ENCODE measurements at places on chromosomes 6 and 20.

- H3K27me3 ChIP-seq = no peaks in the 10 kb centered on the region
- no peak overlapping the region for H3K27ac ChIP-seq
- H3K4me1 ChIP-seq = peaks cover 2% of the 10 kb centered on the region
- no peak for DNase-seq
- no peak overlapping the region for H3K4me3 ChIP-seq
Observed at GRCh38 chr20:14706555-14706954, 369.1 kb upstream of the FLRT3 start.

- no peak for DNase-seq
- no peak overlapping the region for H3K4me3 ChIP-seq
- H3K36me3 ChIP-seq = no peaks in the 10 kb centered on the region
Observed at GRCh38 chr6:51891784-51892183, 195.6 kb downstream of the PKHD1 start.

DNA sequence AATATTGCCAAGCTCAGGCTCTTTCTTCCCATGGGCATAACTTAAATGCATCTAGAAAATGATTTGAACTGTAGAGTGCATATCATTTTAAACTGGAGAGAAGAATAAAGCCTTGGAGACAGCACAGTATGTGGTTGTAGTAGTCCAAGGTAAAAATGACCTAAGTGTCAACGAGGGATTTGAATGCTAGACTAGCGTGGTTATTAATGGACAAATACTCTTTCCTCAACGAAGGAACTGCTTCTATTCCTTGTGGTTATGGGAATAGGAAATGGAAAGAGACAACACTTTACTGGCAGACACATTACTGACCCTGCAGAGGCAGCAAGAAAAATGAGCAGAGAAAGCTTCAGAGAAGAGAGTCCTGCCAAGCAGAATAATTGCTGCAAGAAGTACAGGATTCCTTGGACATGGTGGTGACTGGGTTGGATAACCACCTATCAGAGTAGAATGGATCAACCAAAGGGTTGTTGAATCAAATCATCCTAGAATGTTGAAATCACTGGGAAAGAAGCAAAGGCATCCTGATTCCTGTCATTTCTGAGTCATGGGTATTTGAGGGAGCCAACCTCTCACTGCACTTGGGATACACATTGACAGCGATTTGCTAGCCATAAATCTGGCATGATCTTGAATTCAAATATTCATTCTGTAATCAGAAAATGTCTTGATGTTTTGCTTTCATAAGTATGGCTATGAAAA lies 258.1 kb upstream of the EPHA7 start:
- H3K4me1 ChIP-seq = no peaks in the 10 kb centered on the region
- H3K27ac ChIP-seq = no peak overlapping the region
- no peak overlapping the region for H3K4me3 ChIP-seq
- H3K27me3 ChIP-seq = no peaks in the 10 kb centered on the region
- H3K36me3 ChIP-seq = no peaks in the 10 kb centered on the region

DNA sequence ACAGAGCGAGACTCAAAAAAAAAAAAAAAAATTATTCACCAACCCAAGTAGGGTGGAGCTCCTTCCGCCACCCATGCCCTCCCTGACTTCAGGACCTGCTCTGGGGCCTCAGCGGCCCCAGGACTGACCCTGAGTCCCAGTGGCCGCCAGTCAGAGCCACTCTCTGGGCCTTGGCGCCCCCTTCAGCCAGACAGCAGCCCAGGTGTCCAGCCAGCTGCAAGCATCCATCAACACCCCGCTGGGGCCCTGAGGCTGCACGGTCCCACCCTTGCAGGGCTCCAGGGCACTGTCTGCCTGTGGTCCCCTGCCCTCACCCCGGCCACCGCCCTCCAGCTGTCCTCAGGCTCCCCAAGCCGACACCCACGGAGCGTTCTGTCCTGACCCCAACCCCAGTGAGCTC lies 11.4 kb upstream of the KCNQ2 start:
- H3K27me3 ChIP-seq = peaks cover 100% of the 10 kb centered on the region
- DNase-seq = no peak
- no peaks in the 10 kb centered on the region for H3K36me3 ChIP-seq

GRCh38 chr6:4100655-4101054 lies 21.7 kb upstream of the FAM217A start:
- DNase-seq = no peak
- no peaks in the 10 kb centered on the region for H3K27me3 ChIP-seq

GRCh38 chr6:3940703-3941102 lies 91.5 kb downstream of the FAM50B start:
- H3K4me1 ChIP-seq = no peaks in the 10 kb centered on the region
- H3K4me3 ChIP-seq = no peak overlapping the region
- DNase-seq = no peak
- peaks cover 16% of the 10 kb centered on the region for H3K27me3 ChIP-seq
- no peaks in the 10 kb centered on the region for H3K36me3 ChIP-seq
- H3K27ac ChIP-seq = no peak overlapping the region

GRCh38 chr20:16243470-16243869 lies 329.8 kb downstream of the KIF16B start:
- no peaks in the 10 kb centered on the region for H3K36me3 ChIP-seq
- H3K4me1 ChIP-seq = no peaks in the 10 kb centered on the region
- no peak overlapping the region for H3K27ac ChIP-seq
- H3K4me3 ChIP-seq = no peak overlapping the region

DNA sequence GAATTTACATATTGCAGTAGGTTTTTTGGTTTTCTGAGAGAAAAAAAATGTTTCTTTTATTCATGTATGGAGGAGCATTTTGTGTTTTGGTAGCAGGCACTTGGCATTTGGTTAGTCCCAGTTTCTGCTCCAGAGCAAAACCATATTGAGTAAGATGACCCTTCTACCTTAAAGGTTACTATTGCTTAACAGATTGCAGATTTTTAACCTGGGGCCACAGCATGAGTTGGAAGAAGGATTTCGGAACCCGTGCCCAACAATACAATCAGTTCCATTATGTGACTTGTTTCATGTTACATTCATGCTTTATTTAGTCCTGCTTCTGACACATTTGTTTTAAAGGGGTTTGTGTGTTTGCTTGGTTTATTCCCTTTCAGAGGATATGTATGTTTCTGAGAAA lies 496.3 kb downstream of the TFAP2B start:
- no peak for DNase-seq
- H3K4me1 ChIP-seq = no peaks in the 10 kb centered on the region
- no peaks in the 10 kb centered on the region for H3K27me3 ChIP-seq
- no peaks in the 10 kb centered on the region for H3K36me3 ChIP-seq
- H3K27ac ChIP-seq = no peak overlapping the region

DNA sequence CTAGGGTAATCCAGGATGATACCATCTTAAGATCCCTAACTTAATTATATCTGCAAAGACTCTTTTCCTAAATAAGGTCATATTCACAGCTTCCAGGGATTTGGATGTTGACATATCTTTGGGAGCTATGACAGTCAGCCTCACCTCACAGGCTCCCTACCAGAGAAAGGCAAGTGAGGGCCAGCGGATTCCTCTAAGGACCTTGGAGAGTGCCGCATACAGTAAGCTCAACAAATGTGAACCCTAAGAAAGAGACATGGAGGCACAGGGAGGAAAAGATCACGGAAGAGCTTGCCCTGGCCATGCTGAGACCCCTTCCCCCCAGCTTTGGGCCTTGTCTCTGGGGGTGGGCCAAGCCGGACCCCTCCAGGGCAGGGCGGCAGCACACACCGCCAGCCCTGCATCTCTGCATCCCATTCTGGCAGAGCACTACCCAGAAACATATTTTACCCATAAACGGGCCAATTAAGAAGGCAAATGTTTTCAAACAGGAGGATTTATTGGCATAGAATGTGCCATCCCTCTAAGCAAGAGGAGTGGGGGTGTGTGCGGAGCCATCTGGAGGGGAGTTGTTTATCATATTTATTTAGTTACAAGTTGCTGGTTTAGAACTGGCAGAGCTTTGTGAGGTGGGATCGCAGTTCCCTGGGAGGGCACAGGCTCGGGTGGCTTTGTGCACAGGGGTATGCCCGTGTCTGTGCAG lies 55.4 kb downstream of the CHMP4B start:
- H3K4me3 ChIP-seq = no peak overlapping the region
- no peak overlapping the region for H3K27ac ChIP-seq
- H3K4me1 ChIP-seq = no peaks in the 10 kb centered on the region
- DNase-seq = no peak
- H3K27me3 ChIP-seq = no peaks in the 10 kb centered on the region
- no peaks in the 10 kb centered on the region for H3K36me3 ChIP-seq

DNA sequence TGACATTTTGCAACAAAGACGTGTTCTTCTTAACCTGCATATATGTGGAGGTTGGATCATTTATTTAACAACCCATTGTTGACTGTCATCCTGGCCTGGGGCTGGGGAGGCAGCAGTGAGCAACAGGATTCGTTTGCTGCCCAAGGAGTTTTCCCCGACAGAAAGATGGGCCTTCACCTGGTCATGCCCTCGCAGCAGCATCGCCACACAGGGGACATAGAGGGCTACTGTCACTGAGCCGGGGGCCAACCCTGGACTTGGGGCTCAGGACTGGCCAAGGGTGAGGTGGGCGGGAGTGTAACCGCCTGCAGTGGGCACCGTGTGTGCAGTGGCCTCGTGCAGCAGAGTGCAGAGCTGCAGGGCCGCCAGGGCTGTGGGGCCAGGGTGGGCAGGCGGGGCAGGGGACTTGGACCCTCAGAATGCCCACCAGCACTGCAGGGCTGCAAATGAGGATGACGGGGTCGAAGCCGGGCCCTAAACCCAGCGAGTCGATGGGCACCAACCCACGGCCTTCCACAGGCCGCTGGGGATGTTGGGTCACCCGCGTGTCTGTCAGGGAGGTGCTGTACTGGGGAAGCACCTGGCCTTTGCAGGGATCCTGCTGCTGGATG lies 11.8 kb downstream of the DUSP22 start:
- H3K36me3 ChIP-seq = peaks cover 5% of the 10 kb centered on the region
- no peak overlapping the region for H3K4me3 ChIP-seq
- no peak overlapping the region for H3K27ac ChIP-seq
- H3K4me1 ChIP-seq = peaks cover 33% of the 10 kb centered on the region
- H3K27me3 ChIP-seq = no peaks in the 10 kb centered on the region

DNA sequence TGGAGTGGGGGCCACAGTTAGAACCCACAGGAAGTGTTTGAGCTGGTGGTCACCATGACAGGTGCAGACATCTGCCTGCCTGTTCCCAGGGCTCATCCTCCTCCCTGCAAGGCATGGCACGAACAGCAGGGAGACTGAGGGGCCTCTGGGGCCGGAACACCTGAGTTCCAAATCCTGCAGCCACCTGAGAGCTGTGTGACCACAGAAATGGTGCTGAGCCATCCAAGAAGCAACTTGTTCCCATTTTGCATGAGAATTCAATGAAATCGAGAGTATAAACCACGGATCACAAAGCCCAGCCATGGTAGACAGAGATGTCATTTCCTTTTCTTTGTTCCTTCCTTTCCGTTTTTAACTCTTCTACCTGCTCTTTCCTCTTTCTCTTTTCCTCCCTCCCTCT lies 268.6 kb downstream of the FOXA2 start:
- no peak for DNase-seq
- H3K27ac ChIP-seq = no peak overlapping the region
- H3K4me3 ChIP-seq = no peak overlapping the region
- H3K4me1 ChIP-seq = no peaks in the 10 kb centered on the region
- H3K27me3 ChIP-seq = no peaks in the 10 kb centered on the region

DNA sequence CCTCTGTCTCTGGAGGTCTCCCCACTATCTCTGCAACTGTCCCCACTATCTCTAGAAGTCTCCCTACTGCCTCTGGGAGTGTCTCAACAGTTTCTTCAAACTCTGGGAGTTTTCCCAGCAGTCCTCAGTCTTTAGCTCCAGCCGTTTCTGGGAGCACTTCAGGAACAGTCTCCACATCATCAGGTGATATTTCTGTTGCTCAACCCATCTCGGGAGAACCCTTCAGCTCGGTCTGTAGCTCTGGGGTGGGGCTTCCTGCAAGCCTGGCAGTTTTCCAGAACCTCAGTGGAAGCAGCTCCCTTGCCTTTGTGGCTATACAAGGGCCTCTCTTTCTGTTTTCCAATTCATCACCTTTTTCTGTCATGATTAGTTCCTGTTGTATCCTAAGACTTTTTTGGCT lies 3.0 kb upstream of the SFTA2 start:
- no peaks in the 10 kb centered on the region for H3K4me1 ChIP-seq
- no peaks in the 10 kb centered on the region for H3K27me3 ChIP-seq
- no peak for DNase-seq
- H3K36me3 ChIP-seq = no peaks in the 10 kb centered on the region

DNA sequence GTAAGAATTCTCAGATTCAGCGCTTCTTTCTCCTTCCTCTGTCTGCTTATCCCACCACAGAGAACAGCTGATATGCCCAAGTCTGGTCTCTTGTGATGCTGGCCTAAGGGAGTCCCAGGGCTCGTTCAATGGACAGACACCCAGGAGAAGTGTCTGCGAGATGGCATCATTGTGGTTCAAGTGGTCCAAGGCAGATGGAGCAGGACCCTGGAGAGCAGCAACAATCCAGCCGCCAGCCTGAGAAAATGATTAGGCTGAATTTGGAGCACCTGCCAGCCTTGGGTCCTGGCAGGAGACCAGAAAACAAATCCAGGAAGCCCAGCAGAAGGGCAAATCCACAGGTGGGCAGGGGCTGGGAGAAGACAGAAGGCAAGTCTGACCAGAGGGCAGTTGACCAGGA lies 145.8 kb downstream of the PTPRT start:
- no peaks in the 10 kb centered on the region for H3K36me3 ChIP-seq
- no peak for DNase-seq
- no peak overlapping the region for H3K4me3 ChIP-seq

DNA sequence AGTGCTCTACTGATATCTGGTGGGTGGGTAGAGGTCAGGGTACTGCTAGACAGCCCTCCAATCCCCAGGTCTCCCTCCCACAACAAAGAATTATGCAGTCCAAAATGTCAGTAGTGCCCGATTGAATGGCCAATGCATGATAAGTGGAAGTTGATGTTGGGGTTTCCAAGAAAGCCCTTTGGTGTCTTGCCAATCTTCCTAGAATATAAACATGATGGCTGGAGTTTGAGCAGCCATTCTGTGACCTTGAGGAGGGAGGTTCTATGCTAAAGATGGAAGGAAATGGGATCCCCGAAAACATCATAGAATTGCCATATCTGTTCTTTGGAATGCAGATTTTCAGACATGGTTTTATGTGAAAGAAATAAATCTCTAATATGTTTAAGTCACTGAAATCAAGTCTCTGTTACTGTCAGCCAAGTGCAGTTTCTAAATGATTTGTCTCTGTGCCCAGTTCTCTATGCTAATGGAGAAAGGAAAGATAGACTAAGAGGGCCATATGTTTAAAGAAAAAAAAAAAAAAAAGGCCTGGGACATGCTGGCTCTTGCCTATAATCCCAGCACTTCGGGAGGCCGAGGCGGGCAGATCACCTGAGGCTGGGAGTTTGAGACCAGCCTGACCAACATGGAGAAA lies 32.8 kb upstream of the PTPN1 start:
- no peak overlapping the region for H3K27ac ChIP-seq
- H3K4me1 ChIP-seq = peaks cover 4% of the 10 kb centered on the region
- no peaks in the 10 kb centered on the region for H3K36me3 ChIP-seq
- no peak overlapping the region for H3K4me3 ChIP-seq
- DNase-seq = no peak
- no peaks in the 10 kb centered on the region for H3K27me3 ChIP-seq
